ENCODE measurements at places on chromosomes 16 and 17.

- no peak for DNase-seq
Observed at GRCh38 chr16:80620736-80621605, 80.2 kb downstream of the DYNLRB2 start.

DNA sequence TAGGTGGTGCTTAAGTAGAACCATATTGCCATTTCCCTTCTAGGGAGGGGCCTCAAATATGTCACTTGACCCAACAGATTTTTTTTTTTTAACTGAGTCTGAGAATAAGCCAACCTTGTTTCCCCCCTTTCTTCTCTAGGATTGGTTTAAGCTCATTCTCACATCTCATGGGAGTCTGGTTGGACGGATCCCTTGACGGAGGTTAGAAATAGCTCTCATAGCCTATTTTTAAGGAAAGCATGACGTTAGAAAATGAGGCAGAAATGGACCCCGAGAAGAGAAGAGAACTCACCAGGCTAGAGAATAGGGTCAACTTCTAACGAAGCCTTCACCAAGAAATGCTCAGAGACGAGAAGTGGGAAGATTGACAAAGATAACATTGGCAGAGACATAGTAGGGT lies 95.1 kb upstream of the ZFHX3 start:
- no peak for DNase-seq

GRCh38 chr16:68077866-68078700 lies 7.1 kb upstream of the NFATC3 start:
- DNase-seq = no peak

DNA sequence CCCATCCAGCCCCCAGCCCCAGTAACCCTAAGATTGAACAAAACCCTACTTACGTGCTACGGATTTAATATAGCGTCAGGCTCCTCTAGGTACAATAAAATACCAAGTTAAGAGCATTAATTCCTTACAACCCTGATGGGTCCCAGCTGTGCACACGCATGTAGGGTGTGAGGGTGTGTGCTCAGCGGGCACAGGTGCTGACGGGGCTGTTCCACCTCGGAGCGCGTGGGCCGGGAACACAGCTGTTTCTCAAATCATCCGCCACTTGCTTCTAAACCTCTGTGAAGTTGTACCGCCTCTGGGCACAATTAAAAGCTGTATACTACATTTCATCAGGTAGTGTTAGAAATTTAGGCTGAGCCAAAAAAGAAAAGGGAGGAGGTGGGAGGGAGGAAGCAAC lies 478.6 kb downstream of the MAF start:
- DNase-seq = no peak

- DNase-seq = no peak
Observed at GRCh38 chr17:17815062-17815406, 21.8 kb downstream of the SREBF1 start.

DNA sequence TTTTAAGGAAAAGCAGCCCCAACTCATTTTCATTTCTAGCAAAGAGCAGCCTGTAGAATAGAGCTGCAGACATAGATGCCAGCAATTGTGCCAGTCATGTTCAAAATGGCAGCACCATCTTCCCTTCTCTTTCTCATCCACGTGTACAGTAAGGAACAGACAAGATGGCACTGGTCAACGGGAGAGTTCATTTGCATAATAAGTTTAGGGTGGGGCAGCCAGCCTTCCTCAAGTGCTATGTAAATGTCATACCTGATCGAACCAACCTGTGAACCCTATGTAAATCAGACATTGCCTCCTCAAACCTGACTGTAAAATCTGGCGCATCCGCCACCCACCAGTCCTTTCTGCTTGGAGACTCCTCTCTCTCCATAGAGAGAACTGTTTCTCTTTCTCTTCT lies 150.0 kb upstream of the CDH13 start:
- no peak for DNase-seq

GRCh38 chr17:67431249-67432015 lies 54.4 kb downstream of the PITPNC1 start:
- DNase-seq = no peak

DNA sequence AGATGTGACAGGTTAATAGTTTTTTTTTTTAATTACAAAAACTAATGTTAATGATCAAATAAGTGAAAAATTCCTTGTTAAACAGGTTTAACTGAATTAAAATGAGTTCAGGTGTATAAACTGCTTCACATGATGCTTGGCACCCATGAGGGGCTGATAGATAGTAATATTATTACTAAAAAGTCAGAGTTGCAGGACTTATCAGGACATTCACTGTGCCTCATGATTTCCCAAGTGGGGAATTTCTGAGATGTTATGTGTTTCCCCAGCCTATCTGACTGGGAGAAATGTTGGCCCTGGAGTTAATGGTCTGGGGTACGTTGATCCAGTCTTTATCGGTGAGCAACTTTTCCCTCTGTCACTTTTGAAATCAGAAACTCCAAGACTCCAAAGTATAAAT lies 102.1 kb downstream of the PLCG2 start:
- DNase-seq = no peak

Data from colonic mucosa (tissue), 4 donors.